Activated naive CD4-positive, alpha-beta T cell treated with anti-CD3 and anti-CD28 coated beads, Interleukin-2, amount 10 ng/mL, durations not matched to agents 5 hours and 36 hours (primary cell): ENCODE measurements at places on chromosomes 16 and 17. TPM values are rescaled to one million over a fixed set of nuclear protein-coding genes. Genes with fewer than 3 reads are reported as not detected.

The SLC5A11 gene
- total RNA-seq, result not detected

The CCL1 gene
- not detected for total RNA-seq

The CTRB1 gene
- total RNA-seq, result not detected

The GJD3 gene
- not detected for total RNA-seq

The MYH8 gene
- not detected for total RNA-seq

The MYH2 gene
- total RNA-seq, result not detected

The TMEM92 gene
- total RNA-seq, result not detected

The CD300A gene
- total RNA-seq, result 44.2 TPM
